ENCODE measurements at places on chromosomes 5 and 9.

DNA sequence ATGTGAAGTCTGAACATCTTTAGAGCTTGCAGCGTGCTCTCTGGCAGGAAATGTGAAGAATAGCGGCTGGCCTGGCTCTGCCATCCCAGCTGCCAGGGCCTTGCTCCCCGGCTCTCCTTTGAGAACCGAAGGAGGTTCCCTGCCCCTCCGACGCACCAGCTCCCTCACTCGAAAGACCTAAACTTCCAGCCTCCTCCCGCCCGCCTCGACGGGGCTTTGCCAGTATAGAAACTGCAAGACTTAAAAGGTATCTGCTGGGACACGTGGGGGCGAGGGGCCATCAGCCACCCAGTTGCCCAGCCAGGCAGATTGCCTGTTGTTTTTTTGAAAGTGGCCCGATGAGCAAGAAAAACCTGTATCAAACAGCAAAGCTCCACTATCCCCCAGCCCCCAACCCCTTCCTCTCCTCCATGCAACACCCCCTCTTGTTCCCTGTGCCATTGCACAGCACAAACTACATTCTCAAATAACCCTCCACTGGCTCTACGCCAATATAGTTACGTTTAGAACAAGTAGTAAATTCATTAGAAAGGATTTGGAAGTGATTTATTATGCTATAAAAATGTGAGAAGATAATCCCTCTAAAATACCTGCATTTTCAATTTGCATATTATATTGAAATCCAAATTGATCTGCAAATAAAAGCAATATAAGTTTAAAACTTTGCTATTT, 331.9 kb downstream of the MED10 start:
- no peak for DNase-seq

- no peak for DNase-seq
Measured at GRCh38 chr9:16125629-16126028, 572.8 kb downstream of the CCDC171 start.

GRCh38 chr9:71590362-71590761, 178.0 kb downstream of the CEMIP2 start:
- no peak for DNase-seq

- DNase-seq: no peak
Measured at GRCh38 chr5:157548513-157549282, 26.9 kb downstream of the ADAM19 start.

DNA sequence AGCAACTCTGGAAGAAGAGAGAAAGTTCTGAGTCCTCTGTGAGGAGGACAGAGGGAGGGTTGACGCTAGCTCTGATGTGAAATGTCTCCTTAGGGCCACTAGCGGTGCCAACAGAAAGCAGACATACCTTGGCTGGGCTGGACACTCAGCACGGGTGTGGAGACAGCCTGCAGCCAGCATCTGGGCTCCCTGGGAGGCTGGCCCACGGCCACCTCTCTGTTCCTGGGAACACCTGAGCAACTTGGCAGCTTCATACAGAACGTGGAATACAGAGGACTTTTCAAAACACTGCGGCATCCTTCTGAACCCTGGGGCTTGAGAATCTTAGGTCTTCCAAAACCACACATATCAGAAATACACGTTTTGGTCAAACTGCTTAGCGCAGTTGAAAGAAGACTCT, 269.1 kb downstream of the FSTL4 start:
- no peak for DNase-seq

GRCh38 chr9:99579964-99580363, 241.7 kb upstream of the NR4A3 start:
- no peak for DNase-seq

- DNase-seq: no peak
Measured at GRCh38 chr9:68800836-68801235, 95.8 kb downstream of the PIP5K1B start.

- DNase-seq: no peak
Measured at GRCh38 chr9:78074385-78075291, 43.0 kb upstream of the GNAQ start.

DNA sequence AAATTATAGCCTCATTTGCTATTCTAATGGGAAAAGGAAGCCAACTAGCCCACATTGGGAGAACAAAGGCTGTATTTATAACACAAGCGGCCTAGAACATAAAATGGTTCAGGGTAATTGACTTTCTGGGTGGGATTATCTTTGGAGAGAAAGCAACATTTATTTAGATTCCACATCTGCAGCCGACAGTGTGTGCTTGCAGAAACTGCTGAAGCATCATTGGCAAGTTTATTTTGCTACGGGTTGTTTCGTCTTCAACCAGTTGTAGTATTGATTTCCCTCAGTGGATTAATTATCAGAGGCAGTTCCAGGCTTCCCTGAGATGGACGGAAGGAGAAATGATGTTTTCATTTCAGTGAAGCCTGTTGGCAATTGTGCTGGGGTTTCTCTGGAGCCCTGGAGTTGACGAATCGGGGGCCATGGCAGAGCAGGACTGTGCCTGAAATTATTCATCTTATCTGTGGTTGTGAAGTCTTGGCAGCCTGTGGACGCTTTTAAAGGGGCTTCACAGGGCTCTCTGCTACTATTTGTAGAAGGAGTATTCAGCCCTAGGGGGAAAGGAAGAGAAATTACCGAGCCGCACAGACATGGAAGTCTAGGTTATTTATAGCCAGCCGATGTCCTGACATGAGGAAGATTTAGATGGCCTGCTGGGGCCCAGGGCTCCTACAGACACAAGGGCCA, 290.6 kb upstream of the IRX4 start:
- DNase-seq: no peak

DNA sequence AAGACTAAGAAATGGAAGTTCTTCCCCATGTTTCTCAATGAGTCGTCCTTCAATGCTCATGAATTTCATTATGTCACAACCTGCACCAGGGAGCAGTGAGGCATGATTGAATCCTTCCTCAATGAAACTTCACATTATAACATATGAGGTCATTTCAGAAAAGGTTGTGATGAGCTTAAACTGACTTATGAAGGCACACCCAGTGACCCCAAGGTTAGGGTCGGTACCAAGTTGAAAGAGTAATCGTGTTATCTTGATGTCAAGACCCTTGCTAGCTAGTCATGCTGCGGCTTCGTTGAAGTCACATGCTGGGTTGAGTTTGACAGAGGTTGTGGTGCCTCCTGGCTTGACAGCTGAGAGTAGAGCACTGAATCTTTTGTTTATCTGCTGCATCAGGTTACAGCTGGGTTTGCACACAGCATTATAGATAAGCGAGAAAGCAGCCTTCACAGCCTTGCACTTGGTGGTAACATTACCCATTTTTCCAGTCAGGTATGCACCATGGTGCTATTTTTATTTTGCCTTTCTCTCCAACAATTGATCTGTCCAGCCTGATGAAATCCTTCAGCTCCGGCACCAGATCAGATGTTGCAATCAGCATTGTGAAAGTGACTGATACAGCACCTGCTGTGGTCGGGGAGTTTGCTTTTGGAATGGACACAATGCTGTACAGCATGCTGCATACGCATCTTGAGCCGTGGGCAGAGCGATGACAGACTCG, 133.2 kb downstream of the ERCC6L2 start:
- no peak for DNase-seq

DNA sequence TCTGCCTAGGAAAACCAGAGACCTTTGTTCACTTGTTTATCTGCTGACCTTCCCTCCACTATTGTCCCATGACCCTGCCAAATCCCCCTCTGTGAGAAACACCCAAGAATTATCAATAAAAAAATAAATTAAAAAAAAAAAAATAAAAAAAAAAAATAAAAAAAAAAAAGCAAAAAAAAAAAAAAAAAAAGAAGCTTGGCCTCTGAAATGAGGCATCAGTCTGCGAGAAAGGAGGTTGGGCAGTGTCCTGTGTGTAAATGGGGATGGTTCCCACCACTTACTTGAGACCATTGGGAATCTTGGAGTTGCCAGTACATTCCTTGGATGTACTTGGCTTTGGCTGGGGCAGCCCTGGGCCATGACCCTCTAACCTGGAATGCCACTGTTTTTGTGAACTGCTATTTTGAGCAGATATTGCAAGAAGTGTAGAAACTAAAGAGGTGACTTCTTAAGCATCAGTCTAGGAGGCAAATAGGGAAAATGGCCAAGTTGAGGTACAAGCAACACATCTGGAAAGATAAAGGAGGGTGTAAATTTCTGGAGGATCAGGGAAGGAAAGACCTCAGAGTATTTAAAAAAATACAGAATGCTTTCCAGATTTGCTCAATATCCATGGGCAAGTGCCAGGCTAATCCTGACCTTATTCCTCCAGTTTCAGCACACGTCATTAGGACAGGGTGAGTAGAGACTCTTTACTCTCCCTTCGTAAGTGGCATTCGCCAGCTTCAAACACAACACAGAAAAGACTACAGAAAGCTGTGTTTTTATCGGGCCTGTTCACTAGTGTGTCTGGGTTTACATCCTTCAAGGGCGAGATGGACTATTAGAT, 58.1 kb downstream of the HSPA4 start:
- no peak for DNase-seq

GRCh38 chr5:90921418-90921973, 362.9 kb downstream of the ADGRV1 start:
- DNase-seq: no peak

DNA sequence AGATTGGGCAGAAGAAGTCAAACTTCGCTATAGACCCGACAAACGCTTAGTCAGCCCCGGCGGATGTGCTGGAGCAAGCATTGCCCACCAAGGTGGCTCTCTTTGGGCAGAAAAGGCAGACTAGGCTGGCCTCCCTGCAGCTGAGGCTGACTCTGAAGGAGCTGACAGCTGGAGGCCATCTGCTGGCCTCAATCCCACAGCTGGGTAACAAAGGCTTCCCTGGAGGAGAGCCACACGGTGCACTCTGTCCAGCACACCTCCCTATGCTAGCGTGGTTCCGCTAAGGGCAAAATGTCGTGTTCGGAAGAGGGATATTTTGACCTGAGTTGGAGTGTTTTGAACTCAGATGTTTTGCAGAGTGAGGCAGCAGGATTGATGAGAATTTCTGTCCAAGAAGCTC, 103.5 kb upstream of the PTCH1 start:
- no peak for DNase-seq

DNA sequence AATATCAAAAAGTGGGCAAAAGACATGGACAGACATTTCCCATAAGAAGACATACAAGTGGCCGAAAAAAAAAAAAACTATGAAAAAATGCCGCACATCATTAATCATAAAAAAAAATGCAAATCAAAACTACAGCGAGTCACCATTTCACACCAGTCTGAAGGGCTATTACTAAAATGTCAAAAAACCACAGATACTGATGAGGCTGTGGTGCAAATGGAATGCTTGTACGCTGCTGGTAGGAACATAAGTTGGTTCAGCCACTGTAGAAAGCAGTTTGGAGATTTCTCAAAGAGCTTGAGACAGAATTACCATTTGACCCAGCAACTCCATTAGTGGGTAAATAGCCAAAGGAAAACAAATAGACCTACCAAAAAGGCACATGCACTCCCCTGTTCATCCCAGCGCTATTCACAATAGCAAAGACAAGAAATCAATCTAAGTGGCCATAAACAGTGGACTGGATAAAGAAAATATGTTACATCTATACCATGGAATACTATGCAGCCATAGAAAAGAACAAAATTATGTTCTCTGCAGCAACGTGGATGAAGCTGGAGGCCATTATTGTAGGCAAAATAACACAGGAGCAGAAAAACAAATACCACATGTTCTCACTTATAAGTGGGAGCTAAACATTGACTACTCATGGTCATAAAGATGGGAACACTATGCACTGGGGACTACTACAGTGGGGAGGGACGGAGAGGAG, 110.6 kb upstream of the BOD1 start:
- DNase-seq: no peak

DNA sequence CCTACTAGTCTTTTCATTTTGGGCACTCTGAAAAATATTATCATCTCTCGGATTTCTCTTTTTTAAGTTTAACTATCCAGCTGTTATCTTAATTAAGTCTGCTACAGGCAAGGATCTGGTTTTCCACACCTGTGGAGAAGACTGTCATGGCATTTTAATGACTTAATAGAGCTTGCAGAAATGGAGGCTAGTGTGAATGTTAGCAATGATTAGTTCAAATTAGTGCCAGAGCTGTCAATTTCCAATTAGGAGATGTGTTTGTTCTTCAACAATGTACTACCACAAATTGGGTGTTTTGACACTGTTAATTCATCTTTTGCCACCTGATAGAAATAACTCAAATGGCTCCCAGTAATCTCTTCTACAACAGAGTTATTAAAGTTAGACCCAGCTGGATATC, 2023.0 kb upstream of the CDH9 start:
- no peak for DNase-seq

- no peak for DNase-seq
Measured at GRCh38 chr9:127307802-127308201, 43.2 kb downstream of the GARNL3 start.

GRCh38 chr5:65186646-65187227, 295.0 kb downstream of the ADAMTS6 start:
- DNase-seq: no peak

DNA sequence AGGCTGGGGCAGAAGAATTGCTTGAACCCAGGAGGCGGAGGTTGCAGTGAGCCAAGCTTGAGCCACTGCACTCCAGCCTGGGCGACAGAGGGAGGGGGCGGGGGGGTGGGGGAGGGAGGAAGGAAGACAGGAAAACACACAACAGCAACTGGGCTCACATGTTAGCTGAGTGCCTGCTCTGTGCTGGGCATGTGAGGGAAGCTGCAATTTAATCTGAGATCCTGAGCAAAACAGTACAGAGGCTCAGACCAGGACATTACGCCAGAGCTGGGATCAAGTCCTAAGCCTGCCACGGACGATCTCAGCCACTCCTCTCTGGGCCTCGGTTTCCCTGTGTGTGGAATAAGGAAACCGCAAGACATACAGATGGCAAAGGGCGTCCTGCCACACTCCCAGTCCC, 119.1 kb downstream of the VAV2 start:
- DNase-seq: no peak

GRCh38 chr9:87211669-87212068, 264.4 kb upstream of the GAS1 start:
- no peak for DNase-seq

DNA sequence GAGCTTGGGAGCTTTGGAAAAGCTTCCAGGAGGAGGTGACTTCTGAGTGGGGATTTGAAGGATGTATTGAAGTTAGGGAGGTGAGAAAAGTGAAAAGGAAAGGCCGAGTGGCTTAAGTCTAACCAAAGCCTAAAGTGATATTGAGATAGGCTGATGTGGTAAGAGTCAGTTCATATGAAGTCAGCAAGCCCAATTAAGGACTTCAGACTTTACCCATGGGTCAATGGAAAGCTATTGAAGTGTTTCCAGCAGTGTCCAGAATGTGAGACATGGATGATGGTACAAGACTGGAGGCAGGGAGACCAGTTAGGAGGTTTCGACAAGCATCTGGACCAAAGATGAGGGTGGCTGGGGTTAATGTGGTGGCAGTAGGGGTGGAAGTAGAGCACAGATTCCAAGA, 134.3 kb upstream of the WWC1 start:
- no peak for DNase-seq

DNA sequence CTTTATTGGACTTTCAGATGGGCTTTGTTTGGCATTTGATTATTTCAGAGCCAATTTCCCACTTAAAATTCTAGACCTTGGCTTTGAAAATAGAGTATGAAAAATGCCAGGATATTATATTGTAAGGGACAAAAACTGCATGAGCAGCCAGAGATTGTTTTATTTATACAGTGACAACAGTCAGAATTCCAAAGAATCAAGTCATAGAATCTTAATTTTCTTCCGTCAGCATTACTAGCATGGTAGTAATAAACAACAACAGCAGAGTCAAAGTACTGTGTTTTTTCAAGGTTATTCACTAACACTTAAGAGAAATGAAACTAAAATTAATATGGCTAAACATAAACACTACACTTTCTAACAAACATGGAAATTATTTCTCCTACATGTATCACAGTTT, 52.2 kb downstream of the MLLT3 start:
- no peak for DNase-seq
